PC-9 (cell line): ENCODE measurements at places on chromosomes 12 and 14. TPM values are rescaled to one million over a fixed set of nuclear protein-coding genes. Genes with fewer than 3 reads are reported as not detected.
A peak's percentile ranks its signal among the peaks of the same experiment; 100 is the strongest.

- no peak for DNase-seq
These were observed 755.6 kb downstream of the MED13L start for GRCh38 chr12:115521771-115522409.

DNA sequence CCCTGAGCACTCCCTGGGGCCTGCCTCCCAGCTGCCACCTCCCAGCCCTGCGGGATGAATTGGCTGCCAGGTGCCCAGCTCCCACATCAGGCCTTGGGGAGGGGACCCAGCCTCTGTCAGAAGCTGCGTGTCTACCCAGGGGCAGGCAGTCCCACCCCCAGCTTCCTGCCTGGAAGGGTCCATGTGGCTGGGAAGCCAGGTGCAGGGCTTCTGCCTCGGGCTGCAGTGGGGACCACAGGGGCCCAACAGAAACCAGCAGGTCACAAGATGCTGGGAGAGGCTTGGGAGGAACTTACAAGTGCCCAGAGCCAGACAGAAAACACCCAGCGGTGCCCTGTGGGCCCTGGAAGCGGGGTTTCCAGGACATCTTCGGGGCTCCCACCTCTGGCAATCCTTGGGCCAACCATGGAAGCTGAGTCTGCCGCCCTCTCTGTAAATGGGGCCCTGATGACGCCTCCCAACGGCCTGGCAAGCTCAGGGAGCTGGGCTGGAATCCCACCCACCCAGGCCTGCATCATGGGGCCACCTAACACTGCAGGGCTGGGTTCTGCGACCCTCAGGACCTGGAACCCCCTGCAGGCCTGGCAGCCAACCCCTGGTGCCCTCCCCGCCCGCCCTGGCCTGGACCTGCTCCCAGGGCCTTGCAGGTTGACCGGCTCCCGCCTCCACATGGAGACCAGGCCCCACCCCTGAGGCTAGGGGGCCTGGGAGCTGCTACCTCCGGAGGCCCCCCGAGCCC, 36.6 kb downstream of the CCNK start:
- no peak for DNase-seq

The FAM181A gene
- not detected in 2 replicates for total RNA-seq

DNA sequence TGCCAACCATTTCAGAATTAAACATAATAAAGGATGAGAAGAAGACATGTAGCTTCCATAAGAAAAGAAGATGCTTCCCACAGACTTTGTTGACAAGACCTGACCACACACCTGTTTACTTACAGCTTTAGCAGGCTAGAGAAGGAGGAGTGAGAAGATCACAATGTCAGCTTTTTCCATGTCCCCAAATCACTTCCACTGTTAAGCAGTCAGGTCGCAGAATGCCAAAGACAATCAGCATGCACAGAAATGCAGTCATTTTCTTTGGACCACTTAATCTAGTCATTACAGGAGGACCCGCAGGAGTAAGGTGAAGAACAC, 314.9 kb downstream of the SSPN start:
- no peak for DNase-seq

The TBX3 gene
- total RNA-seq, result not detected in 2 replicates

DNA sequence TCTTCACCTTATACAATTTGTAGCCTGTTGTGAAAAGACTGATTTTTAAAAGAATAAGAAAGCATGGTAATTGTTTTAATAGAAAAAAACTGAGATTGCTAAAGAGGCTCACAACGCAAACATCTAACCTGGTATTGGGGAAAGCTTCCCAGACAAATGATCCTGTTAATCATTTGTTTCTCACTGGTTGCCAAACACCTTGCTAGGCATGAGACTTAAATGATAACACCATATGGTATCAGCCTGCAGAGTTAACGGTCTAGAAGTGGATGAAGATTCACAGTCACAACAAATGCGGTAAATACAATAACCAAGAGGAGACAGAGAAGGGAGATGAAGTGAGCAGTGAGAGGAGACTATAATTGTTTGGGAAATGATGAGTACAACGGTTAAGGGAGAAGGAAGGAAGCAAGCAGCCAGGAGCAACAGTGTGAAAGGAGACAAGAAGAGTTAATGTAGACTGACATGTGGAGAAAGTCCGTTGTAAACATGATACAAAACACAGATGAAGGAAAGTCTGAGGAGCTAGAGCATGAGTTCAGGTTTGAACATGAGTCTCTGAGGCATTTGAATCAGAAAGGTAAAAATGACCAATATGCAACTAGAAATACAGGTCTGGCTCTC, 19.8 kb downstream of the GXYLT1 start:
- DNase-seq, result no peak

- DNase-seq, result no peak
These were observed 142.2 kb downstream of the BMP4 start for GRCh38 chr14:53814392-53814791.

DNA sequence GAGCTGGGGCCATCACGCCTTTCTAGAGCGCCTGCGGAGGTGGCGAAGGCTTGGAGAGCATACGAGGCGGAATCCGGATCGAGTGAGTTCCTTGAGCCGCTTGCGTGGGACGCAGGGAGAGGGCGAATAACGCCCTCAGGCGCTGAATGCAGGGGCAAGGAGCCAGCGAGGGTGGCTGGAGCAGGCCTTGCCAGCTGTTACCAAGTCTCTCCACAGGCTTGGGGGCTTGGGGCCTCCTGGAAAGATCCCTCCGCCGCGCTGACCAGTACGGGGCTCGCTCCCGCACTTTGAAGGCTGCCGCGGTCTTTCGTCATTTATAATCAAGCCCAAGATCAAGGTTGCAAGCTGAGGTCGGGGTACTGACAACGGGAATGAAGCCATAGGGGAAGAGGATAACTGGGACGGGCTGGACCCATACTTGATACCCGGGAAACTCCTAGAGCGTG, 1.2 kb downstream of the FLRT2 start:
- DNase-seq, result no peak

The TBC1D30 gene
- total RNA-seq, result 8.6 and 9.0 TPM in 2 replicates

GRCh38 chr14:102495491-102496330, 13.9 kb downstream of the ANKRD9 start:
- DNase-seq, result no peak

- no peak for DNase-seq
These were observed 20.1 kb upstream of the GARIN6 start for GRCh38 chr12:99627459-99627858.

The ITPR2 gene
- 16.2 and 26.0 TPM in 2 replicates for total RNA-seq

- DNase-seq, result no peak
These were observed 153.0 kb upstream of the FKBP4 start for GRCh38 chr12:2641761-2642160.

The GPR135 gene
- total RNA-seq, result 13.6 and 15.2 TPM in 2 replicates

The PELI2 gene
- 7.9 and 10.0 TPM in 2 replicates for total RNA-seq

DNA sequence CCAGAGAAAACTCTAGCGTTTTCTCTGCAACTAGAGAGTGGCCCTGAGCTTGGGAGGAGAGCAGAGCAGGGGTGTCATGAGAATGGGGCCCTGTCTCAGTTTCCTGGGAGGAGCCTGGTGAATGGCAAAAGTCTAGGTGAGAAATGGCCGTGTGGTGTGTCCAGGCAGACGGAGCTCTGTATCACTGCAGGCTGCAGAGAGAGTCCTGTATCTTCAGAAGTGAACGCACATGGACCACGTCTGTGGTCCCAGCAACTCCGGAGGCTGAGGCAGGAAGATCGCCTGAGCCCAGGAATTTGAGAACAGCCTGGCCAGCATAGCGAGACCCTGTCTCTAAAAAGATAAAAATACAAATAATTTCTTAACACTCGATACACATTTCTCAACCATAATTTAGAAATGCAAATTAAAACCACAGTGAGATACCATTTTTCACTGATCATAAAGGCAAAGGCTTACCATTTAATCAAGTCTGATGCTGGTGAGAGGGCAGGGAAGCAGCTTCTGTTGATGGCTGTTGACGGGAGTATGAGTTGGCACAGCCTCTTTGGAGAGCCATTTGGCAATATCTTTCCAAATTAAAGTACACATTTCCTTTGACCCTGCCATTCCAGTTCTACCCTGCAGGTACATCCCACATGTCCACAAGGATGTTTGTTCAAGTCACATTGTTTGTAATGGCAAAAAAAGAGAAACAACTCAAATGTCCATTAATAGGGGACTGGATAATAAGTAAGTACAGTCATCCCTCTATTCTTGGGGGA, 51.0 kb downstream of the NFKBIA start:
- no peak for DNase-seq

DNA sequence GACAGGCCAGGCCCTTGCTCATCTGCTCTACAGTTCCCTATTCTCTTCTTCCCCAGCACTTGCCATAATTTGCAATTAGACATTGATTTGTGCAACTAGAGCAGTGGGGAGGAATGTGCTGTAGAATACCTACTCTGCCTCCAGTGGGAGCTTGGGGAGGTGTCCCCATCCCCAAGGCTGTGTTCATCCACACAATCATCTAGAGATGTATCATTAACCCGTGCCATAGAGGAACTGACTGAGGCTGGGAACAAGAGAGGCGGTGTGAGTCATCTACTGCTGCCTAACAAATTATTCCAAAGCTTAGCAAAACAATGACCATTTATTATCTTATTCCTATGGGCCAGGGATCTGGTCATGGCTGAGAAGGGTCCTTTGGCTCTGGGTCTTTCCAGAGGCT, 5.1 kb upstream of the OTUB2 start:
- peak; percentile 50 for DNase-seq

The HOXC6 gene
- 4.1 and 5.7 TPM in 2 replicates for total RNA-seq

DNA sequence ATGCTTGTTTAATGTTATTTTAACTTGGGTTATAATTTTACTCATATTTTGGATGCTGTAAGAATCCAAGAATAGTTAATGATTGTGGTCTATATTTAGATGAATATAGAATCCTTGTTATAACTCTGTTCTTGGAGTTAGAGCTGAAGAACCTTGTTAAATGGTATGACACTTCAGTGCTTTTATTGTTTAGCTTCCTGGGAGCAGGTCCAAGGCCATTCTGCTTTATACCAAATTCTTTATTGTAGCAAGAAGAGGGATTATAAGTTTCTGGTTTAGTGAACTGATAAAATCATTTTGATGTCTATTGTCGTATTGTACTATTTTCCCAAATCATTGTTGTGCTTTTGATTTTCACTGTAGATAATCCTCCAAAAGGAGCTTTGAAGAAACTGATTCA, 69.4 kb downstream of the MIA2 start:
- DNase-seq, result no peak

DNA sequence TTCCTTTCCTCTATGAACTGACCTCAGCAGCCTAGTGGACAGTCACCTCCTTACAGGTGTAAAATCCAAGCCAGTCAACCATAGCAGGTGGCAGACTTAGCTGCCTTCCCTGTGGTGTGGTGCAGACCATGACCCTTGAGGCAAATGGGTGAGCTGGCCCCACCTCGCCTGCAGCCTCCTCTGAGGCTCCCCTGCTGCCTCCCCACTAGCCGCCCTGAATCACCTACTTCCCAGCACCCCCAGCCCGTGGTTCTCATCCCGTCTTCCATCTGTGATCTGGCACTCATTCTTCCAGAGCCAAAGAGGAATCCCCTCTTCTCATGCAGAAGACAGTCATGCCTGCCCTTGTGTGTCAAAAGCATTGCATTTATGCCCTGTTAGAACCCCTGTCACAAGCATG, 34.4 kb upstream of the TSPAN9 start:
- DNase-seq, result no peak

The HECTD1 gene
- total RNA-seq, result 93.9 and 94.4 TPM in 2 replicates

DNA sequence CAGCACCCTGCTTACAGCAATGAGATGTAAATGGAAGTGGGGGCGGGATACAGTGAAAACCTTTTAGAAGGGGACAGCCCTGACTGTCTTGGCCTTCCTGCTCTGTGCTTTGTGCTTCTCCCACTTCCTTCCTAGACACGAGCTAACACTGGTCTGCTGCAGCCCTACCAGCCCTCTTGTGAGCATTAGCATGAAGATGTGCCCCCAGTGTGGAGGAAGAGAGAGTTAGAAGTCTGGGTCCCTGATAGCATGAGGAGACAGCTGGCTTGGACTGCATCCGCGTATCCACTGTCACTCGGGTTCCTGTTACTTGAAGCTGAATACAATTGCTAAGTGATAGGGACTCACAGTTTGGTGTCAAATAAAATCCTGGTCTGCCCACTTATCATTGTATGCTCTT, 248.1 kb upstream of the SOX5 start:
- DNase-seq, result no peak

DNA sequence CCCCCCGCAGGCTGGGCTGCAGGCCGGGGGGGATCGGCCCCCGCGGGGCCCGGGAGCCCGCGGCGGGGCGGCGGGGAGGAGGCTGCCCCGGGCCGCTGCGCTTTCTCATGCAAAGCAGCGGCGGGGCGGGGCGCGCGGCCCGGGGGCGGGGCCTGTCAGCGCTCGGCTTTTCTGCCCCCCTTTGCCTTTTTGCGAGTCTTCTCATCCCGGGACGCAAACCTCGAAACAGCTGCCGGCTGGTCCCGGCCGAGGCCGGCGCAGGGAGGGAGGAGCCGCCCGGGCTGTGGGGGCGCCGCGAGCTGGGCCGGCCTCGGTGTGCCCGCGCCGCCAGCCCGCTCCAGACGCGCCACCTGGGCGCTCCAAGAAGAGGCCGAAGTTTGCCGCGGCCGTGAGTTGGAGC, at the start of gene FZD10:
FZD10 (plus strand) TSS at position 198 of the 400 bp plus-strand sequence. CDS start 479 bp downstream, outside the sequence.
- DNase-seq, result no peak

DNA sequence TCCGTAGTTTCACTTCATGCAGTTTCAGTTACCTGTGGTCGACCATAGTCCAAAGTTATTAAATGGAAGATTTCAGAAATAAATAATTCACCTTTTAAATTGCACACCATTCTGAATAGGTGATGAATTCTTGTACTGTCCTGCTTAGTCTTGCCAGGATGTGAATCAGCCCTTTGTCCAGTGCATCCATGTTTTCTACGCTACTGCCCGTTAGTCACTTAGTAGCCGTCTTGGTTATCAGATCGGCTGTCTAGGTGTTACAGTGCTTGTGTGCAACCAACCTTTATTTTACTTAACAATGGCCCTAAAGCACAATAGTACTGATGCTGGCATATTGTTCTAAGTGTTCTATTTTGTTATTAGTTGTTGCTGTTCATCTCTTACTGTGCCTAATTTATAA, 146.7 kb downstream of the ACSS3 start:
- no peak for DNase-seq

GRCh38 chr12:132423820-132424645, 65.9 kb upstream of the FBRSL1 start:
- no peak for DNase-seq

DNA sequence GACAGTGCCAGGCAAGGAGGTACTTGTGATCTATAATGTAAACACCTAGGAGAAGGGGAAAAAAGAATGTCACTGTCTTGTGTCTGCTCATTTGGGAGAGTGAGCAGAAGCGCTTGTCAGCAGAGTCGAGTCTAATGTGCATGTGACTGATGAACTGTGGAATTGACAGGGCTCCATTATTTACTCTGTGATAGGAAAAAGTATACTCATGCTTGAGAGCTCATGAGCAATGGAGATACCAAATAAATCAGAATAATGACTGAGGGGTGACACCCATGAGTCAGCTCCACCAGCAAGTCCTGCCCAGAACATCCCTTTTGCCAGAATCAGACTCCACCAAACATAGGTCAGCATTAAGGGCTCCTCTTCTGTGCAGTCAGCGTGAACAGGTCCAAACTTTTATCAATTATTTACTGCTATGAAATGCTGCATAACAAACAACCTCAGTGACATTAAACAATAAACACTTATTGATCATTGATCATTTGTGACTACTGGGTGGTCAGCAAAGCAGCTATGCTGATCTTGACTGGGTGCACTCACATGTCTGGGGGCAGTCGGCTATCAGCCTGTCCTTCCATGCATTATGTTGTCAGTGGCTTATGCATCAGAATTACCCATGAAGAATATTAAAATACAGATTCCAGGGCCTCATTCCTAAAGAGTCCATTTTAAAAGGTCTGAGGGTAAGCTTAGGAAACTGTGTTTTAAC, 29.2 kb upstream of the WSCD2 start:
- DNase-seq, result no peak
